ENCODE measurements at places on chromosomes 2 and 18. TPM values are rescaled to one million over a fixed set of nuclear protein-coding genes. Genes with fewer than 3 reads are reported as not detected.

- DNase-seq, result no peak
Measured at GRCh38 chr2:78993518-78994148, 31.9 kb upstream of the REG3G start.

- DNase-seq, result peak; percentile 65
Measured at GRCh38 chr18:286515-287310, 18.9 kb upstream of the THOC1 start.

DNA sequence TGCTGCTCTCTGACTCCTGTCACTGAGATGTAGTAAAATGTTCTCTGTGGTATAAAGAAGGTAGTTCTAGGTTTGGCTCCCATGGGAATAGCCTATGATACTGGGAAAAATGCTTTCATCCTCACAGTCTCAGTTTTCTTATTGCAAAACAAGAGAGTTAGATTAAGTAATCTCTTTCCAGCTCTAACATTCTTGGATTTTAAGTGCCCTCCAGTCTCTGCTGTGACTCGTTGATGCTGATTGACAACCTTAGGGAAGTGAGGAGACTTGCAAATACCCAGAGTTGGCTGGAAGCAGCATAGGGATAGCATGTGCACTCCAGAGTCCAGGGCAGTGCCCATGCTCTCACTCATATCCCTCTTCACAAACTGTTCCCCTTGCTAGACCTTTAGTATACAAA lies 534.9 kb downstream of the SLC4A3 start:
- no peak for DNase-seq

DNA sequence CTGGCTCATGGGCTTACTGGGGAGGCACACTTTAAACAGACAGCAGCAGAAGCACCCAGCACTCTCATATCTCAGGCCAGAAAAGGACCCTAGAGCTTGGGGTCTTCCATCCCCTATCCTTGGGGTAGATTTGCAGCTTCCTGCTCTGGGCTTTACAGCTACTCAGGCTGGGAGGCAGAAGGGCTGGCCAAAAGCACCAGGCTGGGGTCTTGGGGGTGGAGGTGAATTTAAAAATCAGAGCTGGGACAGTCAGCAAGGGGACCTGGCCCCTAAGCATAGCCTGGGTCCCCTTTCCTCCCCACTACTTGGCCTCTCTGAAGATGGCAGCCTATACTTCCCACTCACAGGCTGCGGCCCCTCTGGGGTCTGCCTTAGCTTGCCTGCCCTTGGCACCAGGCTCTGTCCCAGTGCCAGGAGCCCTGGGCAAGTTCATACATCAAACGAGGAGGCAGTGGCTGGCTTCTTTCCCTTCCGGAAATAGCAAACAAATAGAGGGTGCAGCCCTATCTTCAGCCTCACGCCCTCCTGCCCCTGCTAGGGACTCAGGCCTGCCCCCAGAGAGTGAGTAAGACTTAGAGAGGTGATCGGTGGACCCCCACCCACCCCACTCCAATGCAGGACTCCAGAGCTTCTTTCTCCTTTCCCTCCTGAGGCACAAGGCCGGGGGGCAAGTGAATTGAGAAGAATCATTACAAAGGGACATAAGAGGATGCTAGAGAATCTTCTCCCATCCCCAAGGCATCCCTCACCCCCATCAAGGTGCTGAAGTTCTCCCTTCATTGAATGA lies 26.0 kb upstream of the TNS1 start:
- no peak for DNase-seq

GRCh38 chr2:191693166-191693565 lies 15.2 kb downstream of the NABP1 start:
- DNase-seq, result no peak

- DNase-seq, result peak; percentile 85
Measured at GRCh38 chr18:9366126-9366714, 31.6 kb downstream of the TWSG1 start.

DNA sequence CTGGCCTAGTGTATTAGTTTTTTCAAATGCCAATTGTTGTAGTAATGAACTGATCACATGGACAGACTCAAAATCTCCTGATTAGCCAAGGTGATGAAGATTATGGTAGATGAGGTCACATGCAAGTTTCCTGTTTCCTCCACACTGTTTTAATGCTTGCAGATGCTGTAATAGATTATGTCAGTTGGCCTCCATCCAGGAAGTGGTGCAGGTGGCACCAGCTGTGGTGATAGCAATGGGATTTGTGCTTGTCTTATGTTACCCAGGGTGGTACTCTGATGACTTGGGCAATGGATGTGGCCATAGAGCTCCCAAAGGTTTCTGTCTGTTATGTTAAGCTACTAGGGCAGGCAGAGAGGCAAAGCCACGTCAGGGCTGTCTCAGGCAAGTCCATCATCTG lies 332.9 kb upstream of the DDX18 start:
- peak; percentile 52 for DNase-seq

DNA sequence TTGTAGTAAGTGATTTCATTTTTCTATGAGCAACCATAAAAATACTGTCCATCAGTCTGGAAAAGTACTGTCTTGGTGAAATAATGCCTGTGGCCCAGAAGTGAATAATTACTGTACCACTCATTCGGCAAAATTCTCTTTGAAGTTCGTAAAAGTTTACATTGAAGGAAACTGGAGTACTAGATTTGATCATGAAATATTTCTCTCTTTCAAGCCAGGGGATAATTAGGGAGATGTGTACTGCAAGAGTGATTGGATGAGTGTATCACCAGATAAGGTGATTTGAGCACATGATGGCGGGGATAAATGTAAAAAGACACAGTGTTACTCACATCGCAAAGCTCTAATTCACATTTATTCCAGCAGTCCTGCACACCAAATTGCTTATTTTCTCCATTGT lies 883.2 kb upstream of the PIK3C3 start:
- DNase-seq, result no peak

DNA sequence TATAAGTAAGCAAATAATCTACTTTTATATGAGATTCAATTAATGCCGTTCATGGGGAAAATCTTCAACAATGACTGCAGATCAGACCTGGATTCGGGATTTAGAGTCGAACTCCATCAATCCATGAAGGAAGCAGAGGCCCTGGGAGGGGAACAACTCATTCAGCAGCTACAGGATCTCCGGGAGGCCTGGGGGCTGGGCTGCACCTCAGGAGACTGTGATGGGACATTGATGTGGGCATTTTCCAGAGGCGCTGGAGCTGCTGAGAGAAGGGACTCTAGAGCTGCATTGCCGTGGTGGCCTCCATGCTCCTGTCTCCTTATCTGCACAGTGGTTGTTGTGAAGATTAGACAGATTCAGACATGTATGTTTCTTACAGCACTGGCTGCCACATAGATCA lies 76.9 kb downstream of the MYT1L start:
- no peak for DNase-seq

DNA sequence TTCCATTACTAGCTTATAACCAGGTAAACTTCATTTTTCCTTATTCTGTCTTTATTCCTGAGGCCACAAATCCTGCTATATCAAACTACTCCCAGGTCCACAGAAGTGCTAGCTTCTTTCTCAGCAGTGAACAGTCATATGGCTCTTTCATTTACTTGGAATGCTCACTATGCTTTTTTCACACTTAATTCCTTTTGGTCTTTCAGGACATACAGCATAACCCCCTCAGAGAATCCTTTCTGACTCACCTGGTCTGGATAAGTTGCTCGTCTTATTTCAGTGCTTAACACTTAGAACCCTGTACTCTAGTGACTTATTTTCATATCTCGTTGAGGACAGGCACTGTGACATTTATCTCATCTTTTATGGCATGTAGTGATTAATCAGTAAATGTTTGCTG lies 325.0 kb upstream of the UBE2E3 start:
- no peak for DNase-seq

DNA sequence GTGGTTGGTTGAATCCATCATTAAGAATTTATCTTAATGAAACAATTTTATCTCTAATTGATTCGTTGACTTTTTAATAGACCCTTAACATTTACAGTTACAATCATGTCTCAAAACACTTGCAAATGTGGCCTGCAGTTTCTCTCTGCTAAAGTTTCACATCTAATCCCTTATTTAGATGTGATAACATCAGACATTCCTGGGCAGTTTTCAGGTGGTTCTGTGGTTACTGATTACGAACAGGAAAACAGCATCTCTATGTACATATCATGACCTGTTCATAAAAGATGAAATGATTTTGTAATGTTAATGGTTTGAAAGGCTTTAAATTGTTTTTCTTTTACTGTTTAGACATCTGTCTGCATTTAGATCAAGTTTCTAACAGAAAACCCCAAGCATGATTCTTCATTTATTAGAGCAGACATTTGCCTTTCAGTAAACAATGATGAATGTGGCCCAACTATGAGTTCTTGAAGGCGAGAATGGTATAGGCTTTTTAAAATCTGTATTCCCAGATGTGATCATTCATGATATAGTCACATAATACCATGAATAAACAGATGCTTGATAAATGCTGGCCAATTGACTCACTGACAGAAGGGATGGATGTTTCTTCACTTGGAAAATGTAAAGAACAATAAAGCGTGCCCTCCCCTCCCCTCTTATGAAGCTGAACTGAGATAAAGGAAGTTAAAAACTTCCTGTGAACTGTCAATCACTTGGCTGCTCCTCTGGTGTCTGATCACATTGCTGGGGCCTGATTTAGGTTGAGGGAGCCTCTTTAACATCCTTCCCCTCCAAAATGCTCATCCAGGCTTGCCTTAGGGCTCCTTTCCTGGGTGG lies 3.5 kb downstream of the CAPN14 start:
- no peak for DNase-seq

- no peak for DNase-seq
Measured at GRCh38 chr2:96330407-96330806, 5.2 kb upstream of the NCAPH start.

Gene C2orf72
- 3.5 TPM for total RNA-seq

Gene NOSTRIN
- 6.9 TPM for total RNA-seq

Gene CFC1
- not detected for total RNA-seq

Gene NEB
- total RNA-seq, result 2,139 TPM

Gene IL1A
- total RNA-seq, result not detected

Gene ACVR1C
- total RNA-seq, result 0.10 TPM

Gene PROKR1
- 1.0 TPM for total RNA-seq

Gene CCNT2
- 59.4 TPM for total RNA-seq

Gene SERPINB4
- not detected for total RNA-seq
